ENCODE measurements at places on chromosomes 3 and 15. TPM values are rescaled to one million over a fixed set of nuclear protein-coding genes. Genes with fewer than 3 reads are reported as not detected.

Gene CCK
- total RNA-seq: 17.5 TPM

Gene MEX3B
- 9.8 TPM for total RNA-seq

Gene ACKR4
- total RNA-seq: 1.1 TPM

Gene ANKRD63
- total RNA-seq: 0.28 TPM

Gene EDEM1
- 16.0 TPM for total RNA-seq

Gene CHRM5
- 3.9 TPM for total RNA-seq

Gene SHF
- total RNA-seq: 29.1 TPM

Gene LMOD3
- total RNA-seq: 0.50 TPM

Gene LINS1
- total RNA-seq: 29.6 TPM

Gene GJD2
- 4.5 TPM for total RNA-seq

Gene HCLS1
- 7.7 TPM for total RNA-seq

Gene GOLGA8J
- total RNA-seq: 0.39 TPM

Gene PCCB
- 79.1 TPM for total RNA-seq

Gene OXTR
- total RNA-seq: 1.6 TPM

Gene NEK4
- total RNA-seq: 41.4 TPM

Gene UBAP1L
- 5.5 TPM for total RNA-seq

Gene LMAN1L
- 0.11 TPM for total RNA-seq

Gene PPARG
- total RNA-seq: 7.1 TPM

Gene GPR156
- 2.1 TPM for total RNA-seq

Gene CAMK2N2
- total RNA-seq: 9.1 TPM

Gene GABRB3
- total RNA-seq: 79.5 TPM

Gene SMCO1
- not detected for total RNA-seq

Gene ZMYND10
- total RNA-seq: 8.8 TPM
